NCI-H1417 (cell line): ENCODE measurements at places on chromosomes 2 and 18.

- DNase-seq, result peak; percentile 77
Observed at GRCh38 chr2:15560140-15560987, 770 bp downstream of the NBAS start.

DNA sequence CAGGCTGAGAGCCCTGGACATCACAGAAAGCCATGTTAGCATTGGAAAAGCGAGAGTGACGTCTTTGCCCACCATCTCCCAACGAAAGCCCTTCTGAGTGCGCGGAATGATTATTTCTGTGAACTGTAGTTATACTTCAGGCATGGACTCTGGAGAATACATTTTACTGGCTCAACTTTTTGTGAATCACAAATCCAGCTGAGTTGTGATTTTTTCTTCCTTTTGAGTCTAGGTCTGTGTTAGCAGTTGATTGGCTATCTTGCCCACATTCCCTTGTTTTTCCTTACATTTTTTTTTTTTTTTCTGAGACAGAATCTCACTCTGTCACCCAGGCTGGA is 183.1 kb downstream of the INO80D start:
- no peak for DNase-seq

- peak; percentile 5 for DNase-seq
Observed at GRCh38 chr2:86518481-86518880, 44.8 kb downstream of the CHMP3 start.

- peak; percentile 70 for DNase-seq
Observed at GRCh38 chr18:49728542-49728941, 84.8 kb downstream of the ACAA2 start.

GRCh38 chr2:30613001-30613400 is 166.0 kb downstream of the LCLAT1 start:
- no peak for DNase-seq

DNA sequence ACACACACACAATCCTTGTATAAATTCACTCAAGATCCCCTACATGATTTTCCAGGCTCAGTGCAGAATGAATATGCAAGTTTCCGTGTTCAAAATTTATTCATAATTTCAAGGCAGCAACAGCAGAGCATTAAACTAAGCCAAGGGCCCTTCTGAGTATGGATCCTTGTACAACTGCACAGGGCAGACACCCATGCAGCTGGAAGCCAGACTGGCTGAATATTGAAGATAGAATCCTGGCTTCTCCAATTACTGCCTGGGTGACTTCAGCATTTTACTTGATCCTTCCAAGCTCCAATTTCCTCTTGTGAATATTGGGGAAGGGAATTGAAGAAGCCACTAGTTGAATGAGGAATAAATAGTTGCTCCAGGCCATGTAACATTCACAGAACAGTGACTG is 267.9 kb upstream of the REG3G start:
- no peak for DNase-seq

- no peak for DNase-seq
Observed at GRCh38 chr2:126839796-126840195, 58.9 kb upstream of the TEX51 start.

GRCh38 chr2:149049142-149049541 is 10.6 kb downstream of the LYPD6B start:
- DNase-seq, result no peak

DNA sequence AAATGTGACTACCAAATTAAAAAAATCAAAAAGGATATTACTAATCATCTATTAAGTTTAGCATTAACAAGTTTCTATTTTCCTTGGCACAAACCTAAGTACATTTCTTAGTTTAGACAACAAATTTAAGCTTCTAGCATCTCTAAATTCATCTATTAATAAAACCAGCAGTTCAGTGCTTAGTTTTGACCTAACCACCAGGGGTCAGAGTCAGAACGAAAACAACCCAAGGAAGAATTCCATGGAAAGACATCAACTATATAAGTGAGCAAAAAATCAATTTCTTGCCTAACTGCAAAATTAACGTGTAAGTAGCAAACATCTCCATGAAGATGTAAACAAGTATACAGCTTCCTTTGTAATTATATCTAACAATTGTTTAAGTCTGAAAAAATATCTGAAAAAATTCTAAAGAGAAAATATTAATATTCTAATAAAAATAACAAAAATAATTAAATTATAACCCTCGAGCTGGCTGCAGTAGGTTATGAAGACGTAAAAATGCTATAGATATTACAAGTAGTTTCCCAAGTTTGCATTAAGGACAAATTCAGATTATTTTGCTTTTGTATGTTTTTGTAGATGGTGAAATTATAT is 83.7 kb downstream of the CERKL start:
- DNase-seq, result peak; percentile 71

GRCh38 chr2:13289310-13289709 is 572.6 kb downstream of the TRIB2 start:
- DNase-seq, result no peak

GRCh38 chr2:236563953-236564352 is 5.7 kb upstream of the ACKR3 start:
- no peak for DNase-seq

DNA sequence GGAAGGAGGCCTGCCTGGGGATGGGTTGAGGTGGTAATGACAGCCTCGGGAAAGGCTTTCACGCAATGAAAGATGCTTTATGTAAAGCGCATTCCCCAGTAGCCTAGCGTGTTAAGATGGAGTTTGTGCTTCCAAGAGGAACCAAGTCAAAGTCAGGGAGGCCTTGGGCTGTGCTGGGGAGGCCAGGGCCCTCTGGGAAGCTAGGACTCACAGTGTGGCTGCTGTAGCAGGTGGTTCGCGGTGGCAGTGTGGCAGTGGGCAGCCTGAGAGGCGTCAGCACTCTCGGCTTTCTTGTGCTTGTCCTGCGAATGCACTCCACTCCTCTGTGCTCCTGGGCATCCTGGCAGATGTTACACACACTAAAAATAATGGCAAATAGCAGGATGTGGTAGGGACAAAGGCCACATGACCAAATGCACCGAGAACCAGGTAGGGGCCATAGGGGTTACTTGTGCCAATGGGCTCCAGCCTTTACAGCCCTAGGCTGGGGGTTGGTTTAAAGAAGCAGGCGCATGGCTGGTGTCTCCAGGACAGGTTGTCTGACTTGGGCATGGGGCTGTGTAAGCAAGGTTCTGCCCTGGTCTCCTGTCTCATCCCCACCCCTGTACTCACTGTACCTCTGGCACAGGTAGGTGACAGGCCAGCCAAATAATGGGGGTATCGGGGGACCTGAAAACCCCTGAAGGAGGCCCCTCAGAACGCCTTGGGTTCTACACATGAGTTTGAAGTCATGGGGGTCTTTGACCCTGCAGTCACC is 154.4 kb upstream of the TWIST2 start:
- no peak for DNase-seq

GRCh38 chr18:63924551-63924950 is 16.8 kb downstream of the SERPINB10 start:
- no peak for DNase-seq
